ENCODE measurements at places on chromosomes 7 and 10.

DNA sequence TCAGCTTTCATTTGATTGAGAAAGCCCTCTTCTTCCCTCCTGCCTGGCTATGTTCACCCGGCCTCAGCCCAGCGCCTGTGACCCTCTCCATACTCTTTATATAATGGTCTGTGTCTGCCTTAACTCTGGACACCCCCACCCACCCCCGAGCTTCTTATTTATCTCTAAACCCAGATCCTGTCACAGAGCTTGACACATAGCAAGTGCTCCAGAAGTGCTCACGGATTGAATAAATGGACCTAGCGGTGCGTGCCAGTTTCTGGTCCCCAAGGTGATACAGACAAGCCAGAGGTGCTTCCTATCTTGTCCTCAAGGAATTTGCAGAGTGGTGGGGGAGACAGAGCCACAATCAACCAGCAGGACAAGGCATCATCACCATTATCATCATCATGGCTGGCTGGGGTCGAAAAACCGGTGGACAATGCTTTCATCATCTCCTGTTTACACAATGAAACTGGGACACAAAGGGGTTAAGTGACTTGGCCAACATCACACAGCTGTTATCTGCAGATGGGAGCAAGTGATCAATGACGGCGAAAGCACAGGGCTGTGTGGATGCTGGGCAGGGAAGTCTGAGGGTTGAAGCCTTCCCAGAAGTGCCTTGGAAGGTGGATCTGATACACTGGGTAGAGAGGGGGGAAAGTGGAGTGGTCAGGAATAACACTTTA, 2.2 kb upstream of the LOXL4 start:
- no peak for DNase-seq

- no peak for DNase-seq
Measured at GRCh38 chr10:59177031-59177797, 771 bp downstream of the PHYHIPL start.

GRCh38 chr7:140276001-140276400, 99.2 kb upstream of the KDM7A start:
- no peak for DNase-seq

- no peak for DNase-seq
Measured at GRCh38 chr7:80187279-80187678, 52.6 kb downstream of the GNAI1 start.

DNA sequence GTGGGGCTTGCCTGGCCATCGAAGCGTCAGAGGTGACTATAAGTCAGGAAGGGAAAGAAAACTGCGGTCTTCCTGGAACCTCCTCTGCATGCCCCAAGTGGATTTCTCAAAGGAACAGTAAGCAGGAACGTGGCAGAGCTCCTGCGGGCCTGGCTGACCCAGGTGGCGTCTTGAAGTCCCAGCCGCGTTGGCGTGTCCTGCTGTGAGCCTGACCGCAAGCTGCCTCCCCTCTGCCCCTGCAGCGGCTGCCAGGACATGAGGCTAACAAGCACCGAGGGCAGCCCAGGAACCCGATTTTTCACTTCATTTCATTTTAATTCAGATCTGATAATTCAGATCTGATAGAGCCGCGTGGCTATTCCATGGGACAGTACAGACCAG, 55.4 kb downstream of the NKX6-2 start:
- DNase-seq = no peak
